ENCODE measurements at places on chromosomes 5 and 9.
A peak's percentile ranks its signal among the peaks of the same experiment; 100 is the strongest.

GRCh38 chr9:6924988-6925563 is 167.3 kb downstream of the KDM4C start:
- no peak for DNase-seq

- DNase-seq, result peak; percentile 8
Measured at GRCh38 chr5:175713930-175714329, 56.1 kb downstream of the HRH2 start.

GRCh38 chr9:82332018-82332773 is 343.6 kb downstream of the SPATA31D1 start:
- DNase-seq, result no peak

GRCh38 chr5:142821733-142822487 is 51.7 kb downstream of the ARHGAP26 start:
- DNase-seq, result no peak

- no peak for DNase-seq
Measured at GRCh38 chr5:169545762-169546161, 37.8 kb upstream of the SPDL1 start.

DNA sequence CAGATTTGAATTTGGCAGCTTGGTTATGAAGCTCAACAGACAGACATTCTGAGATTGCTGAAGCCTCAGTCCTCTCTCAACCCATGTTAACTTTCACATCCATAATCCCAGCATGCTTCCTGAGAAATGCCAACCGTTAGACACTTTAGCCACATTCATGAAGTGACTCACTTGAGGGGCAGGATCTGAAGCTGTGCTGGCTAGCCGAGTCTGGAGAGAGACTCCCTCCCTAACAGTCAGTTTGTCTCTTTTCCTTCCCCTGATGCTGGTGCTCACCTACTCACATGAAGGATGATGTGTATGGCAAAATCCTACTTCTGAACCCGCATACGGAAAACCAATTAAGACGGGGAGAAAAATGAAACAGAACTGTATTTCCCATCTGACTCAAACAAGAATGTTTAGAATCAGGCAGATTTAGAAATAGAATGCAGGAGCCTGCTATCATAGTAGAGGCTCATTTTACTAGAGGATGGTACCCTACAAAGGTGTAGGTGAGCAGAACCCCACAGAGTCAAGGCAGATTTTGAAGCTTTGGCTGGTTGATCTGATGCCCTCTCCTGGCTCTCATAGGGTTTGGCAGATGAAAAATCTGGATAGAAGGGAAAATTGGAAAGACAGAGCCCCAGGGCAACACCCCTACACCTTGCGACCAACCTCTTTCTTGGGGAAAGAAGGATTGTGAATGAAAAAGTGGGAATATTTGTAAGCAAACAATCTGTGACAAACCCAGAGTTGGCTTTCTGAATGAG is 150.9 kb upstream of the LHFPL2 start:
- DNase-seq, result no peak

- DNase-seq, result no peak
Measured at GRCh38 chr9:20557890-20558565, 64.3 kb downstream of the MLLT3 start.

- DNase-seq, result no peak
Measured at GRCh38 chr5:172952034-172952511, 7.2 kb upstream of the RPL26L1 start.

DNA sequence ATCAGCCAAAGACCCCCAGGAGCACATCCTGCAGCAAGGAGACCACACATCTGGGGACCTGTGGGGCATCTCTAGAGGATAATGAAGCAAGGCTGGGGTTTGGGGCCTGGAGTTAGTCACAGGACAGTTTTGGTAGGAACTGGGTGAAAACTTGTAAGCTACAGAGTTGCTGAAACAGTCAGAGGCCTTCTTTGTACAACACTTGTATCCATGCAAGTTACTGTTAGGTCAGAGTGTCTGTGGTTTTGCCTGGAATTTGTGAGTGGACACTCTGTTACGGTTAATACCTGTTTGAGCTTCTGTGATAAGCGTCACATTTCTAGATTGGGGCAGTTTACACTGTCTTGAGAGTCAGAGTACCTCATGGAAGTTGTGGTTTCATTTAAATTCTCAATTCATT is 22.6 kb upstream of the ASPN start:
- DNase-seq, result no peak

DNA sequence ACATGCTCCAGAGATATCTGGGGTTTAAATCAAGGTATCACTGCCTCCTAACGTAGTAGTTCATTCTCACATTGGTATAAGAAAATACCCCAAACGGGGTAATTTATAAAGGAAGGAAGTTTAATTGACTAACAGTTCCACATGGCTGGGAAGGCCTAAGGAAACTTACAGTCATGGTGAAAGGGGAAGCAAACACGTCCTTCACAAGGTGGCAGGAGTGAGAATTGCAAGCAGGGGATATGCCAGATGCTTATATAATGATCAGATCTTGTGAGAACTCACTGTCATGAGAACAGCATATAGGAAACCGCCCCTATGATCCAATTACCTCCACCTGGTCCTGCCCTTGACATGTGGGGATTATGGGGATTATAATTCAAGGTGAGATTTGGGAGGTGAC is 1280.2 kb upstream of the C9orf72 start:
- no peak for DNase-seq

- no peak for DNase-seq
Measured at GRCh38 chr9:72187121-72187695, 38.0 kb downstream of the GDA start.

- no peak for DNase-seq
Measured at GRCh38 chr5:177198738-177199137, 65.2 kb downstream of the NSD1 start.

DNA sequence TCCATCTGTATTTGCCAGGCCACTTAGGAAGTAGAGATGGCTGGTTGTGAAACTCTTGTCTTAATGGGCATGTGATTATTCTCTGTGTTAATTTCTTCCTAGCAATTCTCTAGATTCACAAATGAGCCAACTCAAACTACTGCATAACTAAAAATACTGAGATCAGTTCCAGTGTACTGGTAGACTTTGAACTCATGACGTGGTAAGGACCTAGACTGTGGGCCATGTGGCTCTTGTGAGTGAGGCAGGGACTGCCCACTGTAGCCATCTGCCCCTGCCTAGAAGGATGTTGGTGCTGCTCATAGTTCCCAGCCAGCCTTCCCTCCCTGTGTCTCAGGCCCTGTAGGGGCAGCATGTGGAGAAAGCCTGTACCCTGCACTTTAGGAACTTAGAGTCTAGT is 47.4 kb downstream of the CYSTM1 start:
- no peak for DNase-seq

DNA sequence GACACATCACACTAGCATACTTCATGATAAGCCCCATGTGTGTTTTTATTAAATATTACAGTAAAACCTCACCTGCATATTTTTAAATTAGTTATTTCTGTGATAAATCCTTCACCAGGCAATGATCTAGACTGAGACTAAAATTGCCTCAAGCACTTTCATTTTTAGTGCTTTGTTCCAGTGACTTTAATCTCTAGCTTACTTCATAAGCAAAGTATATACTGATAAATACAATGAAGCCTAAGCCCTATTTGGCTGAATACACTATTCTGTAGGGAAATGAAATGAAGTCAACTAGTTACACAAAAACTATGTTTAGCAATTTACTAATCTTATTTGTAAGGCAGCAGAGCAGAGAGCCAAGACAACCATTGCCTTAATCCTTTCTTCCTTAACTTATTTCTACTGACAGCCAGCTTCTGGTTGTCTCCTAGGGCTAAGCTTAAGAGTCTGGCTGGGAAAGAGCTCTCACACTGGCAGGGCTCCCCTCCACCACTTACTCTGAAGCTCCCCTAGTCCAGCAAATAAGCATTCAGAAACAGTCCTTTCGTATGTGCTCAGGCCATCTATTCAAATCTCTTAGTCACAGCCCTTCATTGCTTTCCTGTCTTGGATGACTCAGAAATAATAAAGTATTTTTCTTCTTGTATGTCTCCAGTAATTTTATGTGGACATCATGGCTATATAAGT is 31.4 kb upstream of the MTAP start:
- DNase-seq, result no peak

- DNase-seq, result no peak
Measured at GRCh38 chr5:107618242-107618641, 52.5 kb downstream of the EFNA5 start.

DNA sequence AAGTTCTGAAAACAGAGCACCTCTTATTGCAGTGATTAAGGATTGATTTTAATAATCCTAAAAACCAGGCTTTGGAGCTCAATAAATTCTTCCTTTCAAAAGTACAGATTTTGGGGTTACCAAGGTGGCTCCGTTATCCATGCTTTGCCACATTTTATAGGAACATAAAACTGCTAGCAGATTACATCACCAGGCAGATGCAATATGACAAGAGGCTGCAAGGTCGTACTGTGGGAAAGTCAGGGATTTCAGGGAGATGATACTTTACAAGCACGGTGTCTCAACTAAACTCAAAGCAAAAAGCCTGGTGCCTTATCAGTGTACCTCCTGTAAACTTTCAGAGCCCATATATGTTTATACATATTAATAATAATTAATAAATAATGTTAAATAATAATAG is 28.6 kb downstream of the ADAMTSL1 start:
- no peak for DNase-seq

GRCh38 chr5:146273109-146273508 is 65.5 kb upstream of the POU4F3 start:
- DNase-seq, result no peak

- no peak for DNase-seq
Measured at GRCh38 chr5:37792975-37793631, 46.7 kb downstream of the GDNF start.

DNA sequence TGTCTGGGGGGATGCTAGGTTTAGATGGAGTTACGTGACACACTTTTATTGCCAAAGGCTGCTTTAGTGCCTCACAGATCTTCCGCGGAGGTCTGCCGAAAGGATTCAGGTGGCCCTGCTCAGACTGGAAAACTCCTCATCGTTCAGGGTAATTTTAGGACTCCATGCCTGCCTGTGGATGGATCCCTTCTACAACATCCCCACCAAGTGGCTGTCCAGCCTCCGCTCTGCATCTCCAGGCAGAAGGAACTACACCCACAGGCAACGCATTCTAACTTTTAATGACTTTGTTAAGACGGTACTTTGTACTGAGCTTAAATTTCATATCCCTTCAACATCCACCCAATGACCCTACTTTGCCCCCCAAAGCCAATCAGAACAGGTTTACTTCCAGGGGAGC is 29.4 kb downstream of the ATPSCKMT start:
- DNase-seq, result no peak

- DNase-seq, result no peak
Measured at GRCh38 chr5:131279204-131279603, 15.4 kb downstream of the CDC42SE2 start.

DNA sequence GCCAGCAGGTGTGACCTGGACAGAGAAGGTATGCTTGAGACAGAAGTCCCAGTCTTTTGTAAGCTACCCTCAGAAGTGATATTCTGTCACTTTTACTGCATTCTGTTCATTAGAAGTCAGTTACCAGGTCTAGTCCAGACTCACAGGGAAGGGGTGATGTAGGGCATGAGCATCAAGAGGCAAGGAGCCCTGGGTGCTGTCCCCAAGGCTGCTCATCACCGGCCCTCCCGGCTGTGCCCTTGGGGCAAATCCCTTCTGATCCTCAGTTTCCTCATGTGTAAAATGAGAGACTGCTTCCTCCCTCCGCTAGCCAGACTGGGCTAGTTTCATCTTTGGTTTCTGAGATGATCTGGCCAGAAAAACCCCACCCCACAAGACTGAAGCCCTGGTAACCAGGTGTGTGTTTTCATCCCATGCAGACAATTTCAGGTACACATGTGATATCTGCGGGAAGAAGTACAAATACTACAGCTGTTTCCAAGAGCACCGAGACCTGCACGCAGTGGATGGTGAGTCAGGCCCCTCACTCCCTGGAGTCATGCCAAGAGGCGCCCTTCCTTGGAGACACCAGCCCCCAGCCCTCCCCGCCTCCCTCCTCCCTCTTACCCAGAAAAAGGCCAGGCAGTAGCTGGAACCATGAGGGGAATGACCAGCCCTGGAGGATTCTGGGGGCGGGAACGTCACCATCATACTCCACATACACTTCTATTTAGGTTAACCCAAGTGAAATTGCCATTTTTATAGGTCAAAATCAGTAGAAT is 71.0 kb downstream of the AMBP start:
- DNase-seq, result peak; percentile 1

DNA sequence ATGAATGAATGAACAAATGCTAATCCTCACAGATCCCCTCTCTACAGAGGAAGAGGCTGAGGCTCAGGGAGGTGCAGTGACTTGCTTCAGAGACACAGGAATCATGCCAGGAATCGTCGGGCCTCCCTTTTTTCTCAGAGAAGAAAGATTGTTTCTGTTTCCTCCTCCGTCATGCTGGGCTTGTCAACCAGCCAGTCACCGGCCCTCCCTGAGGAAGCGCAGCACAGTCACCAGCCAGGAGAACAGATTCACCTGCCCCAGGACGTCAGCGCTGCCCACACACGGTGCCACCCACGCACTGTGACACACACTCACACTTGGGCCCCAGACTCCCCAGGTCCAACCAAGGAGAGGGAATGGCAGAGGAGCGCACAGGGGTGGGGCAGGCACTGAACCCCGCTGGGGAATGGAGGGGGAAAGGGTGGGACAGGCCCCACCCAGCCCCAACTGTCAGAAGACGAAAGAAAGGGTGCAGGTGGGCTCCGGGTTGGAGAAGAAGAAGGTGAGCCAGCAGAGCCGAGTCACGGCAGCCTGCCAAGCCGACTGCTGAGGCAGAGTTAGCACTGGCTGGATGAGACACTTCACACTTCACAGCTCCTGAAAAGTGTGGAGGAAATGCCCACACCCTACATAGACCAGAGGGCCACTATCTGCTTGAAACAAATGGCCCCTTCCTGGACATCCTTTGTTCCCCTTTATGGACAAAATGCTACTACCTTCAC is 13.8 kb upstream of the ERGIC1 start:
- no peak for DNase-seq

DNA sequence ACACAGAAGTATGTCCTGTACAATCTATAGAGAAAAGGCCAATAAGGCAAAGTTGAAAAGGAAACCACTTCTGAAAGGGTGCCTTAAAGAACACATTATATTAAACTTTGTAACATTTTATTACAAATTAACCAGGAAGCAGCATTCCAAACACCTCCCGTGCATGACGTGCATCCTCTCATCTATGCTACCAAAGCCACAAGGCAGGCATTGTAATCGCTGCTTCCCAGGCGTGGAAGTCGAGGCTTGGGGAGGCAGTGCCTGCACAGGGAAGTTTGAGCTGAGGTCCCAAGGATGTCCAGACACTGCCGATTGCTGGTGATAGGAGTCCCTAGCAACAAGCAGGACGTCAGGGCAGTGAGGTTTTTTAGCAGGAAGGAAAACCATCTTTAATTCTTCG is 44.3 kb upstream of the BARHL1 start:
- DNase-seq, result no peak

- DNase-seq, result no peak
Measured at GRCh38 chr9:107540164-107540561, 50.6 kb upstream of the KLF4 start.

- no peak for DNase-seq
Measured at GRCh38 chr9:73531658-73532057, 380.0 kb downstream of the ANXA1 start.

- DNase-seq, result no peak
Measured at GRCh38 chr5:92206681-92207080, 823.6 kb upstream of the ARRDC3 start.

- DNase-seq, result no peak
Measured at GRCh38 chr9:22228542-22228941, 218.1 kb upstream of the DMRTA1 start.

GRCh38 chr9:128556926-128557634 is 4.7 kb downstream of the SPTAN1 start:
- DNase-seq, result no peak

Data from activated naive CD8-positive, alpha-beta T cell treated with anti-CD3 and anti-CD28 coated beads, Interleukin-2, amount 10 ng/mL, durations not matched to agents 7 days and 5 days (primary cell).